ENCODE measurements at places on chromosomes 7 and 10. TPM values are rescaled to one million over a fixed set of nuclear protein-coding genes. Genes with fewer than 3 reads are reported as not detected.

DNA sequence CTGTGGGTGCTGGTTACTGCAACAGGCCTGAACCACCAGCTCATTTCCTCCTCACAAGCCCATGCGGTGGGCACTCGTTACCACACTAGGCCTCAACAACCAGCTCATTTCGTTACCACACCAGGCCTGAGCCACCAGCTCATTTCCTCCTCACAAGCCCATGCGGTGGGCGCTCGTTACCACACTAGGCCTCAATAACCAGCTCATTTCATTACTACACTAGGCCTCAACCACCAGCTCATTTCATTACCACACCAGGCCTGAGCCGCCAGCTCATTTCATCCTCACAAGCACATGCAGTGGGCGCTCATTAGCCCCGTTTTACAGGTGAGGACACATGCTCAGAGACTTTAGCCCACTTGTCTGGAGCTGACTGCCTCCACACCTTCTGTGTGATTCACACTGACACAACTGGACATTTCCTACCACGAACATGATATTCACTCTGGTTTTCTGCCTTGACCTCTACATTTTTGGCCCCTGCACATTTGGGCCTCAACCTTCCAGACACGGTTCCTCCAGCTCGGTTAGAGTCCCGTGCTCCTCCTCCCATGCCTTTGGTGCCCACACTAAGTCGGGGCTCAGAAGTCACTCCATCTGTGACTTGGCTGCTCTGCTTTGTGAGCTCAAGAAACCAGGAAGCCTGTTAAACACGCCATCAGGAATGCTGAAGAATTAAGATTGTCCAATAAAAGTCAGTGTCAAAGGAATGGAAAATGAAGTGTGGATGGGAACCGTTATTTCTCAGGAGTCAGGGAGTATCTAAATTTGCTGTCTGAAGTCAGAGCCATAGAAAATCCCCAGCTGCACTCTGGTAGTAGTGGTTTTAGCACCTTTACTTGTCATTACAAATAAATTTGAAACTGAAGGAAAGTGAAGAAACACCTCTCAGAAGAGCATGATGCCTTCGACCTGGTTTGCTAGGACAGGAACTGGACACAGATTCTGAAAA is 55.8 kb upstream of the LANCL2 start:
- H3K4me1 ChIP-seq: no peaks in the 10 kb centered on the region
- no peak overlapping the region for H3K4me3 ChIP-seq
- DNase-seq: peak; percentile 15
- H3K36me3 ChIP-seq: no peaks in the 10 kb centered on the region
- H3K27me3 ChIP-seq: no peaks in the 10 kb centered on the region

- no peak overlapping the region for H3K4me3 ChIP-seq
- no peak overlapping the region for H3K27ac ChIP-seq
- no peaks in the 10 kb centered on the region for H3K36me3 ChIP-seq
Measured at GRCh38 chr7:39130857-39131526, 153.3 kb downstream of the POU6F2 start.

DNA sequence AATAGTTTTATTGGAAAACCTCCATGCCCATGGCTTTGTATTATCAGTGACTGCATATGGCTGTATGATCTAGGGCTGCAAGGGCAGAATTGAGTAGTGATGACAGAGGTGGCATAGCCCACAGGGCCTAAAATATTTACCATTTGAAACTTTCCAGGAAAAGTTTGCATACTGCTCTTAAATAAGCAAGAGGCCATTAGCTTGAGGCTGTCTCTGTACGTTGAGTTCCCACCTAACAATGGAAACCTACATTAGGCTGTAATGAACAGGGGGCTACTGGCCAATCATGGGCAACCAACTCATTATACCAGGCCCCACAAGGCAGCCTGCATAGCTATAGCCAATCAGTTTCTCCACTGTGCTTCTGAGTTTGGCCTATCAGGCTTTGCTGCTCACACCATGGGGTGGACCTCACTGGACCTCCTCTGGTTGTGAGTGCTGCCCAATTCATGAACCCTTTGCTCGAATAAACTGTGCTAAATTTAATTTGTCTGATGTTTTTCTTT is 673 bp upstream of the ST8SIA6 start:
- peaks cover 13% of the 10 kb centered on the region for H3K4me1 ChIP-seq
- no peak overlapping the region for H3K27ac ChIP-seq
- no peaks in the 10 kb centered on the region for H3K27me3 ChIP-seq
- H3K36me3 ChIP-seq: no peaks in the 10 kb centered on the region
- no peak for DNase-seq

- H3K4me1 ChIP-seq: peaks cover 9% of the 10 kb centered on the region
- no peak overlapping the region for H3K4me3 ChIP-seq
- no peak overlapping the region for H3K27ac ChIP-seq
- no peak for DNase-seq
- no peaks in the 10 kb centered on the region for H3K36me3 ChIP-seq
Measured at GRCh38 chr10:88222881-88223280, 359.5 kb downstream of the PTEN start.

DNA sequence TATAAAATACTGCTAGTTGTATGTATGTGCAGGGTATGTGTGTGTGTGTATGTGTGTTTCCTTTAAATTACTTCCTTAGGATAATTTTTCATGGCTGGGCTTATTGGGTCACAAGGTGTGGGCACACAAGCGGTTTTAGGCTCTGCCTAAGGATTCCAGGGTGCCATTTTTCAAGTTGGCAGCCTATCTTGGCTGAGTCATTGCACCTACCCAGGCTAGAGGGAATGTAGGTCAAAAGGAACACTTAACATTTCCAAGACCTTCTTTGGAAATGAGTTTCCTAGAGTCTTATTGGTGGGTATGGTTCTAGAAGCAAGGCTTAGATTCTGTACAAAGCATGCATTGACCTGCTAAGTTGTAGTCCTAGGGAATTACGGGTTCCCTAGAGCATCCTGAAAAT is 642.1 kb downstream of the LRMDA start:
- no peaks in the 10 kb centered on the region for H3K36me3 ChIP-seq
- H3K4me3 ChIP-seq: no peak overlapping the region
- no peaks in the 10 kb centered on the region for H3K4me1 ChIP-seq
- no peaks in the 10 kb centered on the region for H3K27me3 ChIP-seq

- no peak overlapping the region for H3K4me3 ChIP-seq
- H3K27me3 ChIP-seq: no peaks in the 10 kb centered on the region
- H3K4me1 ChIP-seq: peaks cover 44% of the 10 kb centered on the region
- peak; percentile 76 for DNase-seq
- no peaks in the 10 kb centered on the region for H3K36me3 ChIP-seq
Measured at GRCh38 chr10:74888962-74889661, 62.7 kb downstream of the KAT6B start.

DNA sequence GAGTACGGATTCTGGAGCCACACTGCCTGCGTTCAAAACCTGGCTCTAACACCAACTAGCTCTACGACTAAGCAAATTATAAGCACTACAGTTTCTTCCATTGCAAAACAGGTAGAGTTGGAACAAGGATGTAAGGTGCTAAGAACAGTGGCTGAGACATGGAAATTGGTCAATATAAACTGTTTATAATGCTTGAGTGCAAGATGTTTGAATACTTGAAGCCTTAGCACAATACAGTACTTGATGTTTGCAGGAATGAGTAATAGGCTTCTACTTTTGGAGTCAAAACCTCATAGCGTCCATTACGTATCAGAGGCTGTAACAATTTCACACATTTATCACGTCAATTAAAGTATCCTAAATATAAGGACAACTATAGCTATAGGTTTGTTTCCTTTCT is 6.9 kb downstream of the NT5C2 start:
- no peak overlapping the region for H3K4me3 ChIP-seq
- peak overlapping the region; percentile 99 for H3K27ac ChIP-seq

The NOBOX gene
- not detected for total RNA-seq

GRCh38 chr10:10657139-10657760 is 360.4 kb upstream of the CELF2 start:
- H3K4me1 ChIP-seq: no peaks in the 10 kb centered on the region
- no peaks in the 10 kb centered on the region for H3K27me3 ChIP-seq
- no peak overlapping the region for H3K27ac ChIP-seq

The PRR15 gene
- total RNA-seq: 0.54 TPM

DNA sequence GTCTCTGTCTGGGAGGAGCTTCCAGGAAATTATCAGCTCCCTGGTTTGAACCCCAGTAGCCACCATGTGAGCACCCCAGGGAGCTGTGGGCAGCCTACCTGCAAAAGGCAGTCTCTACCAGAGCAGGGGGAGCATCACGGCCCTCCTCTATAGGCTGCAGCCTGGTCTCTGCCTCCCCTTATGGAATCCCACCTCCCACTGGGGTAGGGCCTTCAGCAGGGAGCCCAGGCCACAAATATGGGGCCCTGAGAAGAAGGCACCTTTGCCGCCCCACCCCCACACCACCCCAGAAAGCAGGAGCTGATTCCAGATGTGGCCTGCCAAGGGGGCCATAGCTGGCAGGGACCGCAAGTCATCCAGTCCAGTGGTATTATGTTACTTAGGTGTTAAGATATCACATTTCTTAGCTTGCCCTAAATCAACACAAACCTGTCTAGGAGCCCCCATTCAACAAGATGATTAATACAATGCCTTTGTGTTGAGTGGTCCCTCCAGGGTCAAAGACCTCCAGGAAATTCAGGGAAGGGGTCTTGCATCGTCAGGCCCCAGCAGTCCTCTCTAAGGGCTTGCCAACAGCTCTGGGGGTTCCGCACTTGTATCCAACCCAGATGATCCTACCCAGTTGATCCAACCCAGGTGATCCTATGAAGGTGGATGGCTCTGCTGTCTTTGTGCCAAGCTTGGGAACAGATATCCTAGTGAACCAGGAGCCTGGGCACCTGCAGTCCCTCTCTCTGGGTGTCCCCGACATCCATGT is 114.9 kb downstream of the OAT start:
- H3K27ac ChIP-seq: no peak overlapping the region
- no peaks in the 10 kb centered on the region for H3K36me3 ChIP-seq
- H3K27me3 ChIP-seq: no peaks in the 10 kb centered on the region
- DNase-seq: no peak
- H3K4me3 ChIP-seq: no peak overlapping the region

GRCh38 chr10:93718937-93719725 is 16.7 kb upstream of the FRA10AC1 start:
- no peaks in the 10 kb centered on the region for H3K27me3 ChIP-seq
- H3K4me1 ChIP-seq: no peaks in the 10 kb centered on the region
- DNase-seq: no peak
- H3K4me3 ChIP-seq: no peak overlapping the region
- H3K36me3 ChIP-seq: no peaks in the 10 kb centered on the region

The EBLN1 gene
- total RNA-seq: not detected

The DNAH11 gene
- total RNA-seq: 11.9 TPM

The TUBAL3 gene
- not detected for total RNA-seq
